Fibroblast of skin of scalp (primary cell): ENCODE measurements at places on chromosomes 3 and 15.

- no peak for DNase-seq
These were observed 98.6 kb upstream of the ARHGEF26 start for GRCh38 chr3:154022606-154023005.

DNA sequence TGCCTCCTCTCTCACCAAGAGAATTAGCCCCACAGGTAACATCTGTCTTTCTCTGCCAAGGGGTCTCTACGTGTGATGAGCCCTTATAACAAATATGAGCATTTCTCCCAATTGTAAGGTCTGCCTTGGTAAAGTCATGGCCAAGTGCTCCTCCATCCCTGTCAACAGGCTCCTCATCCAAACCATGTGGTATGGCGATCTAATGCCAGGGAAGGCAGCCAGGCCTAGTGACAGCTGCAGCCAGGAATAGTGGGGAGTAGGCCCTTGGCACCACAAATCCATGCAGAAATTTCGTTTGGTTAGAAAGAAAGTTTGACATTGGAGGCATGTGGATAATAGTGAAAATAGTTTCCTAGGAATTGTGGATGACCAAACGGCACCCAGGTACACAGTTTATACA is 4.7 kb upstream of the LRTM1 start:
- no peak for DNase-seq

DNA sequence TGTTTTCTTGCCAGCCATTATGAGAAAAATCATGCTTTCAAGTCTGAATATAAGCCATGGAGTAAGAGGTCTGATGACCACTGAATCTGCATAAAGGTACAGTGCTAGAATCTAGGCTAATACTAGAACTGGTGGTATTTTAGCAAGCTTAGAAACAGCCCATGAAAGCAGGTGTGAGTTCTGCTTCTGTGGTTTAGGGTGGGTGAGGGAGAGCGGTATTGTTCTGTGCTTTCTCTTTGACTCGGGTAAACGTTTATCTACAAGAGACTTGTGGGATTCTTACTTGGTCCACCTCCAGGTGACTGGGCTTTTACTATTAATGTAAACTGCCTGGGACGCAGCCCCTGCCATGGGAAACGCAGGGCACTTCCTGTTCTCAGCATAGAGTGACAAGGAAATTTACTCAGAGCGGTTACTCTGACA is 55.2 kb downstream of the PGPEP1L start:
- DNase-seq: no peak

DNA sequence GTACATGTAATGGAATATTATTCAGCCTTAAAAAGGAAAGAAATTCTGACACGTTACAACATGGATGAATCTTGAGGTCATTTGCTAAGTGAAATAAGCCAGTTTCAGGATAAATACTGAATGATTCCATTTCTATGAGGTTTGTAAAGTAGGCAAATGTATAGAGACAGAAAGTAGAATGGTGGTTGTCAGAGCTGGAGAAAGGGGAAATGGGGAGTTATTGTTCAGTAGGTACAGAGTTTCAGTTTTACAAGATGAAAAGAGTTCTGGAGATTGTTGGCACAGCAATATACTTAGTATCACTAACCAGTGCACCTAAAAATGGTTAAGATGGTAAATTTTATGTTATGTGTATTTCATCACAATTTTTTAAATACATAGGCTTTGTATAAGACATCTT is 60.6 kb downstream of the USP8 start:
- DNase-seq: no peak

- DNase-seq: no peak
These were observed 29.2 kb downstream of the NSUN3 start for GRCh38 chr3:94092086-94092485.

- DNase-seq: no peak
These were observed 10.6 kb upstream of the SEMA7A start for GRCh38 chr15:74444106-74445062.

- DNase-seq: no peak
These were observed 265.5 kb upstream of the ATP10A start for GRCh38 chr15:26128611-26129140.

DNA sequence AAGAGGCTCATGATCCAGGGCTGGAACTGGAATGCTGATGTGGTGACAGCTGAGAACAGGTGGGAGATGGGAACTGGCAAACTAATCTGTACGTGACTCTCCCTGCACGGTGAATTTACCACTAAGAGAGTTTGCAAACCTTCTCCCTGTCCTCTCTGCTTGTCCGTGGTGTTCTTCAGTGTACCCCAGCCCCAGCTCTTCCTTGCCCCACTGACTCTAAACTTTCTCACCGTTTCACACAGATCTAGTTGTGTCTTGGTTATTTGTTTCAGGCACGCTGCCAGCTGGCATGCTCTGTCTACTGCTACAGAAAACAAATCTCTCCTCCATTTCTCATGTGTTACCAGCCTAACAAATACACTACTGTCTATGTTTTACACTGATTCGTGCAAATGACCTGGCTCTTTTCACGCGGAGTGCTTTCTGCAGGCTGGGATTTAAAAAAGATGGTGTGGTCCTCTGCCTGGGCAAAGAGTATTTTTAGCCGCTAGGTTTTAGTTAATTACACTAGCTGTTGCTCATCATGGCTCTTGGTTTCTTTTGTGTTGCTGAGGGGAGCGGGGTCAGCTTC is 192.7 kb upstream of the LRIG1 start:
- DNase-seq: peak; percentile 31

GRCh38 chr3:186172353-186172752 is 63.5 kb upstream of the ETV5 start:
- no peak for DNase-seq

DNA sequence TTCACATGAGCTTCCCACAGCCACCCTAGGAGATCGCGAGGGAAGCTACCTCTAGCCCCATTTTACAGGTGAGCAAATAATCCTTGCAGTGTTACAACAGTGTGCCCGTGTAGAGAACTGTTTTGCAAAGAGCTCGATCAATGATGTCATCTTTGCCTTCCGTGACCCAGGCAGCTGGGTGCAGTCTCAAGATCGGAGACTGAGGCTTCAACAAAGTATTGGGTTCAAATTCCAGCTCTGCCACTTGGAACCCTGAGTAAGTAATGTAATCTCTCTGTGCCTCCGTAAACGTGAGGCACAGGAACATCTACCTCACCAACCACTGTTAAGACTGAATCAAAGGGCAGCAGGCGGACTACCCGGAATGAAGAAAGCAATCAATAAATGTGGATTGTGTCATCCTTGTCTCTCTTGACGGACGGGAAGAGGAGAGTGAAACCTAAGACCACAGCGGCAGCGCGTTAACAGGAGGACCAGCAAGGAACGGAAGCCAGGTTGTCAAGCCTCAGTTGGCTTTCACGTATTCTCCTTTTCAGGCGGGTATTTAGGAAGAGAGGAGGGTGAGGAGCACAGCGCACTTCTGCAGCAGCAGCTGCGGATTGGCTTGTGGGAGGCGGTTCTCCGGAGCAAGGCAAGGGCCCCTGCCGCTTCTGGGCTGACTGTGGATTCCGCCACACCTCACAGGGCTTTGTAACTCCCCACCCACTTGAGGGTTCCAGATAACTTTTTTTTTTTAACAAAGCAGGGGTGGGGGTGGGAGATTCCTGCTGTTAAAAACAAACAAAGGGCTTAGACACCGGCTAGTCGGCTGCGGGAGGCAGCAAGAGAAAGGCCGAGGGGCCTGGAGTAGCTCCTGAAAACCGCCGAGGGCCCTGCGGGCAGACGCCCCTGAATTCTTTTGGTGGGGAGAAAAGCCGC is 1.5 kb upstream of the SMAD3 start:
- no peak for DNase-seq

DNA sequence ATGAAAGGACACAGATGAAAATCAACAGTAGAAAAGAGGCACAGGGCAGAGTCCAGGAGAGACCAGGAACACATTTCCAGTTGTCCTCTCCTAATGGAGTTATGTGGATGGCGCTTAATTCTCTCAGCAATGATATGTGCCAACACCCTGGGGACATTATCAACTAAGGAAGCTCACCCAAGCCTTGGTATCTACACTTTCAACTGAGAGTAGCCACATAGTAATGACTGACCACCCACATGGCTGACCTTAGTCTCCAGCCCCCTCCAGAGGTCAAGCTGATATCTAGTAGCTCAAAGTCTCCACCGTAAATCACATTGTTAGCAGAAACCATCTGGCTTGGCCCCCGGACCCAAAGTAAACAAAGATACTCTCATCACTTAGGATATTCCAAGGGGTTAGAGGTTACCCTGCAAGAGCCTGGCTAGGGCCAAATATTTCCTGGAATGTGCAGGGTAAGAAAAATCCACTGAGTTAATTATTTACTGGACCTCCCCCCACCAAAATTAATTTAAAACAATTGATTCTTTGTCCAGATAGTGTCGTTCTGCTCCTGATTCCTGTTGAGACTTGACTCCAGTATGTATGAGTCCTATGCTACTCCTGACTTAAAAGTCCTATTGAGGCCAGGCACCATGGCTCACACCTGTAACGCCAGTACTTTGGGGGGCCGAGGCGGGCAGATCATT is 24.8 kb downstream of the GABRR3 start:
- no peak for DNase-seq

GRCh38 chr3:10361375-10361774 is 40.5 kb upstream of the SEC13 start:
- no peak for DNase-seq

- no peak for DNase-seq
These were observed 26.3 kb upstream of the THRB start for GRCh38 chr3:24520976-24521419.

DNA sequence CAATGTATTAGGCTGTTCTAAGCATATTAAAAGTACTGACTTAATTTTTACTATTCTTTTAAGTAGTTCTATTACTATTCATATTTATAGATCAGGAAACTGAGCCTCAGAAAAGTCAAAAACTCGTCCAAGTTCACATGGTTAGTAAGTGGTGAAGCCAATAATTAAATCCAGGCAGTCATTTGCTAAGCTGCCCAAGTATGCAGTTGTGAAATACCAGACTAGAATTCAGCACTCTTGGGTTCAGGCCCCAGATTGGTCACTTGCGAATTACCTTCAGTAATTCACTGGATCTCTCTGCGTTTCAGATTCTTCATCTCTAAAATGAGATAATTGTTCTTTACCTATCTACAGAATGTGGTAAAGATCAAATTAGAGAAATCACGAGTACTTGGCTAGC is 161.9 kb upstream of the CADPS start:
- peak; percentile 35 for DNase-seq

GRCh38 chr3:177405191-177405672 is 207.9 kb upstream of the TBL1XR1 start:
- DNase-seq: no peak

GRCh38 chr15:80811781-80812315 is 32.7 kb downstream of the CEMIP start:
- no peak for DNase-seq

- DNase-seq: no peak
These were observed 861.0 kb upstream of the NR2F2 start for GRCh38 chr15:95469496-95470000.
